Nucleus accumbens (tissue), 56 donors: ENCODE measurements at places on chromosomes 12 and 14.
A peak's percentile ranks its signal among the peaks of the same experiment; 100 is the strongest.

DNA sequence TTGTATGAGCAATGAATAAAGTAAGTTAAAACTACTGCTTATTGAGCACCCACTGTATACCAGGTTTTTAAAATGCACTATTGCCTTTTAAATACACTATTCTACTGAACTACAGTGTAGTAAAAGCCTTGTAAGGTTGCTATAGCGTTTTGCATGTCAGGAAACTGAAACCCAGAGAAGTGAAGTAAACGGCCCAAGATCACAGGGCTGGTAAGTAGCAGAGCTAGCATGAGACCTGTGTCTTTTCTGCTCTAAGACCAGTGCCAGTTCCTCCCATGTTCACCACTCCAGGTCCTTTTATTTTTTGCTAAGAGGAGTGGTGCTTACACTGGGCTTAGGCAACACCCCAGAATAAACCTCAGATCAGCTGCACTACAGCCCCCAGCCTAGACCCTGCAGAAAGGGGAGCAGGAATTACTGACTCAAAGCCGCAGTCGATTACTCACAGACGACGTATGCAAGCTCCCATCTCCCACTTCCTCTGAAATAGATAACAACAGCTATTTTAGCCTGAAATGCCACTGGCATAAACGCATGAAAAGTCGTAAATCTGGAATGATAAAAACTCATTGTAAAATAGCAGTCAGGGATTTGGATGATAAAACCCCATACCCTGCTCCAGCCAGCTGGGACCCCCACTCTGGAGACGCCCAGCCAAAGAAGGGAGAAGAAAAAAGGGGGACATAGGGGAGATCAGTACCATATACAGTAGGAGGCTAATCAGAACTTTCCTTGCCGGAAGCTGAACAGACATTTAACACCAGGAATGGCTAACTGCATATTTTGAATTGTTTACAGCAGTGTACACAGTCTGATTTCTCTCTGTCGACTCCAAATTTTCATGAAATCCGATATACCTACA, 108.3 kb downstream of the NUAK1 start:
- DNase-seq, result no peak

DNA sequence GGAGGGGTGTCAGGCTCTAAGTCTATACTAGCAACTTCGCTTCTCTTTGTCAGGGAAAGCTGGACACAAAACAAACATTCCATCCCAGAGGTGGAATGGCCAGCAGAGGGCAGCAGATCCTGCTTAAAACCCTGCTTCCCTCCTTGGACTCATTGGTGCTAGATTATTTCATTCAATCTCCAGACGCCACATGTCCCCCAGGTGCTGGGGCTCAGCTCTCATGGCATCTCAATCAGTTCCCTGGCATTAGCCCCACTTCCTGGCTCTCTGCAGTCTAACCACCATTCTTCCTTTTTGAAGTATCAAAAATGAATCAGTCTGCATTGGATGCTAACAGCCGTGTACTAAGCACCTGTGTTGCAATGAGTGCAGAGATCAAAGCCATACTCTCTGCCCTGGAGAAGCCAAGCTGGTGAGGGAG, 8.1 kb upstream of the PPP1R1A start:
- DNase-seq, result peak; percentile 24

DNA sequence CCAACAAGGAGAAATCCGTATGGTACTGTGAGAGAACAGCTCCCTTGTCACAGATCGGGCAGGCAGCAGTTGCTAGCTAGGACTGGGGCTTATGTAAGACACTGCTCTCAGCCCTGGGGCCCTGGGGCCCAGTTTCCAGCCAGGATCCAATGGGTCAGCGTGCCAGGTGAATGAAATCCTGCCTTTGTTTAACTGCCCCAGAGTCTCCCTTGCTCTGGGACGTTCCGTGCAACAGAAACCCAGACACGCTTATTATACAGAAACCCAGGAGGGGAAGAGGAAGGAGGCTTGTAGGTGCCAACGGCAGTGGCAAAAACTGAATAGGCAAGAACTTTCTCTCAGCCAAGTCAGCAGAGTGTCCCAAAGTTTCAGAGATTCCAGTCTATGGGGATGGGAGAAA, 110.6 kb downstream of the DIO2 start:
- no peak for DNase-seq

DNA sequence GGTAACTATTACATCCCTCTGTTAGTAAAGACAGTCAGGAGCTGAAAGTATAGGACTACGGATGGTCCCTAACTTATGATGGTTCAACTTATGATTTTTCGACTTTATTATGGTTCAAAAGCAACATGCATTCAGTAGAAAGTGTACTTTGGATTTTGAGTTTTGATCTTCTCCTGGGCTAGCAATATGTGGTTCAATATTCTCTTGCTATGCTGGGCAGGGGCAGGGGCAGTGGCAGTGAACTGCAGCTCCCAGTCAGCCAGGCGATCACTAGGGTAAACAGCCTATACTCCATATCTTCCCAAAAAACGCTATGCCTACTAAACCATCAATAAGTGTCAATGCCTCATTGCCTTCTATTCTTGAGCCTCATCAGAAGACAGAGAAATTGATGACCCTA, 292.7 kb downstream of the EMP1 start:
- DNase-seq, result no peak

GRCh38 chr12:125922330-125922729, 857.1 kb downstream of the AACS start:
- no peak for DNase-seq

DNA sequence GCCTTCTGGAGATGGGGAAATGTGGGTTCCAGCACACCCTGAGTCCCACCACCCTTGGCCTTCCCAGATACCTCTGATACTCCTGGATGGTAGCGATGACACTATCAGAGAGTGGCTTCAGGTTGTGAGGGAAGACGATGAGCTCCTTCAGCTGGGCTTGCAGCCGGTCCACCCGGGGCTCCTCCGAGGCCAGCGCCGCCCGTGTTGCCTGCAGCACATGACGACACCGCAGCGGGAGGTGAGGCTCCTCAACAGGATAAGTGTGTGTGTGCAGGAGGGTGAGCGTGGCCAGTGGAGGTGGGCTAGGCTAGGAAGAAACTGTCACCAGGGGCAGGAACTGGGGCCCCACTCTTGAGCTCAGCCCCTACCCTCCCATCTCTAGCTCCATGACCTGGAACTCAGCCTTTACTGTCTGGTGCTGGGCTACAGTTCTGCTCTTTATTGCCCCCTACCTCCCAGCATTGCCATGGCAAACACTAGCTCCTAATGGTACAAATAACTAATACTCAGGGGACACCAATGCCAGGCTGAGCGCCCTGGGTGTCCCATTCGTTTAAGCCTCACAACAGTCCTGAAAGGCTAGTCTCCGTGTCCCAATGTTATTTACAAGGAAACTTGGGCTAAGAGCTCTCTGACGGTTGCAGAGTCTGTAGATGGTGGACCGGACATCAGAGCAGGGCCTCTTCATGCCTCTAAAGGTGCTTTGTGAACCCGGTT, 64.1 kb downstream of the SYNE3 start:
- no peak for DNase-seq
